ENCODE measurements at places on chromosomes 3 and 15.

- no peak for DNase-seq
These were observed 16.4 kb upstream of the ANXA2 start for GRCh38 chr15:60414016-60414682.

DNA sequence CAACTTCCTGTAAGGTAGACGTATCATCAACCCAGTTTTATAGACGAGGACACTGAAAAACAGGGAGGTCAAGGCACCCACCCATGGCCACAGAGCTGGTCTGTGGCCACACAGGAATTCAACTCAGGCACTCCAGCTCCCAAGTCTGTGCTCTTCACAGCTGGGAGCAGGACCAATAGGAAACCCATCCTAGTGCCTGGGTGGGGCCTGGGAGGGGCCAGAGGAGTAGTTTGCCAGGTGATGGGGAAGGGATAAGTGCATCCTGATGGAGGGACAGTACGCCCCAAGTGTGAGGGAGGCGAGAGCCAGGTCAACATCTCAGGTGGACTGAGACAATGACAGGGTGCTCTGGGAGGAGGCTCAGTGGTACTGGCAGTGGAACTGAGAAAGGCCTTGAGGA lies 22.0 kb downstream of the KIF9 start:
- no peak for DNase-seq

DNA sequence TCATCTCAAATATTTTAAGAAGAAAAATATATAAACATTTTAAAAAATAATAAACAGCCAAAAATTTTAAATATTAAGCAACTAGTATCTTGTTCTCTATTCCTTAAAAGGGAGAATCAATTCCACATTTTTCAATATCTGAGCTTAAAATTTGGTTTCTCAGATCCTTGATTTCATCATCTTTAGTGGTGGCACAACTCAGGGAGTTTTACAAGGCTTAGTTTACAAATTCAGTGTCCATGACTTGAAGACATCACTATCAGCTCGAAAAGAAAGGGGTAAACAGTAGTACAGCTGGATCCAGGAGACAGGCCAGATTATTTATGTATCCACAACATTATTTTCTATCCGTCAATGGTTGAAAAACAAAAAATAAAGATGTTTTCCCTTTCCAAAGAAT lies 11.6 kb downstream of the IGF2BP2 start:
- DNase-seq, result no peak

DNA sequence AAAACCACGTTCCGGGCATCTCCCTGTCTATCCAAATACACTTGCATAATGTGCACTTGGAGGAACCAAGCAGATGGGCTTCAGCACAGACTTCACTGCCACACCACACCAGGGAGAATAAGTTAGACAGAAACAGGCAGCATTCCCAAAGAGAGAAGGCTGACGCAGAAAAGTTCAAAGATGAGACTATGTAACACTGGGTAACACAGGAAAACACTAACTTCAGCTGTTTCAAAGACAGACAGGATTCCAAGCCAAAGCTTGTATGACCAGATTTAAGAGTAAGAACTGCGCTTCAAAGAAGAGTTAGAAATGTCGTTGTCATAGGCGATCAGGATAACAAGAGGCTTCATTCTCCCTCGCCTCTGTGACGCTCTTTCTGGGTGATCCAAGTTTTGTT lies 19.9 kb downstream of the SLC51A start:
- DNase-seq, result no peak

GRCh38 chr3:28923994-28924393 lies 356.9 kb upstream of the RBMS3 start:
- DNase-seq, result no peak

GRCh38 chr3:178987745-178988144 lies 83.9 kb downstream of the ZMAT3 start:
- no peak for DNase-seq

DNA sequence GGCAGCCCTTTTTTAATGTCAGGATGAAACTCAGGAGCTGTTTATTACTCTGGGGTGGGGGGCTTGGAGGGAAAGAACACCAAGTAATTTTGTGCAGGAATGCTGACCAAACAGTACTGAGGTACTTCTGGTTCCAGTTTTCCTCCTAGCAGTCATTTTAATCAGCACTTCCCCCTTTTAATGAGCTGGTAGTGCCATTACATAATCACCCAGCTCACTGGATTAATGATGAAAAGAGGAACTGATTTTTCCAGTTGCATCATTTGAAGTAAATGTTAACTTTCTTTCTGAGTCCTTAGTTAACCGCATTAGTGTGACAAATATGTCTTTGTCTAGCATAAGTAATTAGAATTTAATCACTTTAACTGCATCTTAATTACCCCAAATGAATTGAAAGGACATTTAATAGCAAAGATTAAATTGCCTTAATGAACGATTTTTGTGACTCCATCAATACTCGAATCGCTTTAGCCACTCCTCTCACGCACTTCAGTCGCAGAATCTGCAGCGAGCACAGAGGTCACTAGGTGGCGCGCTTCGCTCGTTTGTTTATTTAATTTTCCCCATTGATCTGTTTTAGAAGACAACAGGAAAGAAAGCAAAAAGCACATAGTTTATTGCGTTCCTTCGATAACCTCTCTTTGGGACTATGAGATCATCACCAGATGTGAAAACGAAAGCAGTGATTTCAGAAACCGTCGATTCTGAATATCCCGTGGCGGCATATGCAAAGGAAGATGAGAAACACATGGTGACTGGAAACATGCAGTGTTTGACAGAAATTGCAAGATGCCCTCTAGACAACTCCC lies 9.8 kb downstream of the ONECUT1 start:
- DNase-seq, result no peak

- DNase-seq, result no peak
These were observed 131.5 kb downstream of the MEX3B start for GRCh38 chr15:81914333-81914732.

DNA sequence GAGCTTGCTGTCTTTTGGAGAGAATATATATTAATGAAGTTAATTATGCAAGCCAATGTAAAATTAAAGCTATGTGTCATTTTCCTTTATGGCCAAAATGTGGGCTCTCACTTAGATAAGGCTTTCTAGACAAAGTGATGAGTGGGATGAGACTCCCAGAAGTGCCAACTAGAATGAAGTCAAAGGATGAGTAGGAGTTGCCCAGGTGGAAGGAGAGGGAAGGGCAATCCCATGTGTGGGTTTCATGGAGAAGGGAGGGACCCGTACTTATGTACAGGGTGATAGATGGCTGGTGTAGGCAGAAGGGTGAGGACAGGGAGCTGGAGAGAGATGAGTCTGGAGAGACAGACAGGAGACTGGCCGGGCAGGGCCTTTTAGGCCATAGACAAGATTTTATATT lies 239.2 kb downstream of the THRB start:
- no peak for DNase-seq

- no peak for DNase-seq
These were observed 49.0 kb downstream of the DUT start for GRCh38 chr15:48380198-48380597.
